ENCODE measurements at places on chromosomes 13 and 19. TPM values are rescaled to one million over a fixed set of nuclear protein-coding genes. Genes with fewer than 3 reads are reported as not detected.

SPACA4 gene
- total RNA-seq: not detected

DNA sequence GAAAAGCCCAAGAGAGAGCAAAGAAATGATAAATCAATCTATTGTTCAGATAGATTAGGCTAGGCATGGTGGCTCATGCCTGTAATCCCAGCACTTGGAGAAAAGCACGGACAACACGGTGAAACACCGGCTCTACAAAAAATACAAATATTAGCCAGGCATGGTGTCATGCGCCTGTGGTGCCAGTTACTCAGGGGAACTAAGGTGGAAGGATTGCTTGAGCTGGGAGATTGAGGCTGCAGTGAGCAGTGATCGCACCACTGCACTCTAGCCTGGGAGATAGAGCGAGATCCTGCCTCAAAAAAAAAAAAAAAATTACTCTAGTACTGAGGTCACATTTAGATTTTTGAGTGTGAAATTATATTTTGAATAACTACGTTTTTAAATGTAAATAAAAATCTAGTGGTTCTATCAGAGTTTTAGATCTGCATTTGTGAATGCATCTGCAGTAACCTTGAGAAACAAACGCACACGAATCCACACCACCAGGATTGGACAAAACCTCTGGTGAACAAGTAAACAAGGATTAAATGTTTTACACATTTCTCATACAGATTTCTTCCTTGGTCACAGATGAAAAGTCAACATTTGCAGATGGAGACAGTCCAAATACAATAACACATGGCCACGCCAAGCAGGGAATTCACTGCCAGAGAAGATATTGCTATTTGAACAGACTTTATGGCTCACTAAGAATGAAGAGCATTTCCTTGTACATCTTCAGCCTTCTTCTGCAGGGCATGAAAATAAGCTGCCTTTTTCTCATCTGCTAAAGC lies 917.6 kb downstream of the PCDH9 start:
- peak; percentile 71 for DNase-seq

LRP3 gene
- total RNA-seq: 9.5 TPM

DNA sequence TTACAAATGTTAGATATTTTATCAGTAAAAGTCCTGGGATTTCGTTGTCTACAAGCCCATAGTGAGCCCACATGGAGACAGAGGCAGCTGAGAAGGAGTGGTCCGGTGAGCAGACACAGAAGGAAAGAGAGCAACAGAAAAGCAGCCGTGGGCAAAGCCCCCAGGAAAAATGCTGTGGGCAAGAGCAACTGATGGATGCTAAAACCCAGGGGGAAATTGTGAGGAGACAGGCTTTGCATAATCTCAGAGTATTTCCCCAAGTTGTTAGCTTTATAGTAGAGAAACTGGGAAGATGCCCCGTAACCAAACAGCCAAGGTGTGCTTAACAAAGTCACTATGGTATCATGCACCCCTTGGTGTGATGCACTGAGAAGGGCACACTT lies 35.1 kb downstream of the GJA3 start:
- DNase-seq: no peak

GRCh38 chr19:45908956-45909355 lies 5.6 kb downstream of the NANOS2 start:
- DNase-seq: no peak

DNA sequence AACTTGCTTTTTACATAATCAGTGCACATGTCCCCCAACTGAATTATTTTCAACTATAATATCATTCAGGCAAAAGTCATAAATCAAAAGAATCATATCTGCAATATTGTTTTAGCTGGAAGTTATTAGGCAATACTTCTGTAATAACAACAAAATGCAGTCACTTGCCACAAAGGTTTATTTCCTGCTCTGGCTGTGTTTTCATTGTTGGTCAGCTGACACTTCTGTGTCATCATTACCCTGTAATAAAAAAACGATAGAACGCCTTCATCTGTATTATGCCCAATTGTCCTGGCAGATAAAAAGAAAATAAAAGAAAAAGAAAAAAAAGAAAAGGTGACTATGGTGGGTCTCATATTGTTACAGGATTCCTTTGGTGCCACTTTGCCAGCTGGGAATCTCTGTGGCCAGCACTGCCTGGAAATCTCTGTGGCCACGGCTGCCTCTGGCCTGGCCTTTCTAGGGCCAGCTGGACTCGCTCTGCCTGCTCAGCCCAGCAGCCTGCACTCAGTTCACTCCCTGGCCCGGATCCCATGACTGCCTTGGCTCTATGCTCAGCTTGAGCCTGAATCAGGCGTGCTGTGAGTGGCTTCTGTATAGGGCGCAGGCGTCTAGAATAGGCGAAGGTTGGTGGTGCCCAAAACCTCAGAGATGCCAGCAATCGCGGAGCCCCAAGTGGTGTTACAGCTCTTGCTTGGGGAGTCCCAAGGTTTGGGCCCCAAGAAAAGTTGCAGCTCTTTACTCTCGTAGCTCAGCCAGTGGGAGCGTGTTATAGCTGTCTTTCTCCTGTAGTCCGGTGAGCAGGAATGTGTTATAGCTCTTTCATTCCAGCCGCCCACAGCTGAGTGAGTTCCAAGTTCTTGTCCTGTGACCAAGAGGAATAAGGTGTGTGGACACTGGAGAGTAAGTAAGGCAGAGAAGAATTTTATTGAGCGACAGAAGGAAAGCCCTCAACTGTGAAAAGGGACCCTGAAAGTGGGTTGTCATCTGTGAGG lies 1227.1 kb downstream of the SLITRK1 start:
- DNase-seq: peak; percentile 75

DNA sequence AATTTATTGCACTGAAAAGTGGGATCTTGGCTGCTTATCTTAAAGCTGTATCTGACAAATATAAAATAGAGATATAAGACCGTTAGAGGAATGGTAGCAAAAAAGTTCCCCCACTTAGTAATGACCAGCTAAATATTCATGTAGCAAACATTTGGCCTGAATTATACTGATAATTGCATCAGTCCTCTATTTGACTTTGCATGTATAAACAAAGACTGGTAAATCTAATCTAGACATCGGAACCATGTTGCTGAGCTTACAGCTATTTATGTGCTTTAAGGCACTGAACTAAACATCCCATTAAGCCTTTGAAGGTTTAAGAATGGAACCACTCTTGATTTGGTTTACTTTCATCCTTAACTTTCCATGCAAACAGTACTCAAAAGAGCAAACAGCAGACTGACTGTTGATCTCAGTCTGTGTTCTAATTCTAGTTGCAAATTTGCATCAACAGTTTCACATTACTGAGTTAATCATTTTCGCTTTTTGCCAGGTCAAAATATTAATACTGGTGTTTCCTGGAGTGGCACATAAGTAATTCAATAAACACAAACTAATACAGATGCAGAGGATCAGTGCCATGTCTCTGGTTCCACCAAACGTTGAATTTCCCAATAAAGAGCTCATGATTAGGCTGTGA lies 203.5 kb upstream of the HTR2A start:
- DNase-seq: no peak

DNA sequence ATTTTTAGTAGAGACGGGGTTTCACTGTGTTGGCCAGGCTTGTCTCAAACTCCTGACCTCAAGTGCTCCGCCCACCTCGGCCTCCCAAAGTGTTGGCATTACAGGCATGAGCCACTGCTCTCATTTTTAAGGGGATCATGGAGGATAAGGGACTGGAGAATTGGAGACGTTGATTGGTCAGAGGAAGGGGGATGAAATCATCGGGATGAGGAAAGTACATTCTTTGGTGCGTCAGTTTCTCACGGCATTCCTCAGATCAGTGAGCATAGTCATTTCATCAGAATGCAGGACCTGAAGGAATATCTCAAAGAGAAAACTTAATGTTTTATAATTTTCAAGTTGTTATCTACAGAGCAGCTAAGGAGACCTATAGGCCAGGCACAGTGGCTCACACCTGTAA lies 14.0 kb downstream of the ZNF114 start:
- DNase-seq: no peak

SMIM44 gene
- not detected for total RNA-seq

GRCh38 chr13:72823724-72824123 lies 41.8 kb downstream of the PIBF1 start:
- DNase-seq: no peak

- DNase-seq: peak; percentile 57
These were observed 630.0 kb upstream of the MIR17HG start for GRCh38 chr13:90717451-90717936.

RGL3 gene
- total RNA-seq: not detected

GRCh38 chr19:11767633-11768133 lies 883 bp downstream of the ZNF441 start:
- peak; percentile 14 for DNase-seq

- no peak for DNase-seq
These were observed 63.6 kb upstream of the NFIC start for GRCh38 chr19:3302755-3303154.

DNA sequence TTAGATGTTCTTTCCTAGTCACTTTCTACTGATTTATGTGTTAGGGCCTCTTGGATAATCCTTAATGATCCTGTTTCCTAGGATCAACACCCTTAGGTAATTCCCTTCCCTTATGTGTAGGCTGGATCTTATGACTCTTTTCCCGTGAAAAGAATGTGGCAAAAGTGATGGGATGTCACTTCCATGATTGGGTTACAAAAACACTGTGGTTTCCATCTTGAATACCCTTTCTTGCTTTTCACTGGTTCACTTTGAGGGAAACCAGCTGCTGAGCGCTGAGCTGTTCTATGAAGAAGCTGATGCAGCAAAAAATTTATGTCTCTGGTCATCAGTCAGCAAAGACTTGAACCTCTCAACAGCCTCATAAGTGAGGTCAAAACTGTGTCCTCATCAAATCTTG lies 609.4 kb downstream of the OLFM4 start:
- DNase-seq: no peak

DNA sequence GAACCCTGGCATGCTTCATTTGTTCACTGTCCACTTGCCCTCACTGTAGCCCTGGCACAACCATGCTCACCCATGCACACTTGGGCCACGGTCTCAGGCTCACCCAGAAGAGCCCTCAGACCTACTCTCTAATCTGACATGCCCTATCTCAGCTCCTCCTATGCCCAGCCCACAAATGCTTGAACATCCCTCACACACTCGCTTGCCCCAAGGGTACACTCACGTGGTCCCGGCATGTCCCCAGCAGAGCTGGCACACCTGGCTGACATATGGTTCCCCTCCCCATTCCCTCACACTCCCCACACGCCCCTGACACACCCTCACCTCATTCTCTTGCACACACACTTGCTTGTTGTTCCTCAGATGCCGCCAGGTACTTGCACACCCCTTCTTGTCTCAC lies 55.7 kb downstream of the MAP4K1 start:
- DNase-seq: no peak

ZNF492 gene
- not detected for total RNA-seq

DNA sequence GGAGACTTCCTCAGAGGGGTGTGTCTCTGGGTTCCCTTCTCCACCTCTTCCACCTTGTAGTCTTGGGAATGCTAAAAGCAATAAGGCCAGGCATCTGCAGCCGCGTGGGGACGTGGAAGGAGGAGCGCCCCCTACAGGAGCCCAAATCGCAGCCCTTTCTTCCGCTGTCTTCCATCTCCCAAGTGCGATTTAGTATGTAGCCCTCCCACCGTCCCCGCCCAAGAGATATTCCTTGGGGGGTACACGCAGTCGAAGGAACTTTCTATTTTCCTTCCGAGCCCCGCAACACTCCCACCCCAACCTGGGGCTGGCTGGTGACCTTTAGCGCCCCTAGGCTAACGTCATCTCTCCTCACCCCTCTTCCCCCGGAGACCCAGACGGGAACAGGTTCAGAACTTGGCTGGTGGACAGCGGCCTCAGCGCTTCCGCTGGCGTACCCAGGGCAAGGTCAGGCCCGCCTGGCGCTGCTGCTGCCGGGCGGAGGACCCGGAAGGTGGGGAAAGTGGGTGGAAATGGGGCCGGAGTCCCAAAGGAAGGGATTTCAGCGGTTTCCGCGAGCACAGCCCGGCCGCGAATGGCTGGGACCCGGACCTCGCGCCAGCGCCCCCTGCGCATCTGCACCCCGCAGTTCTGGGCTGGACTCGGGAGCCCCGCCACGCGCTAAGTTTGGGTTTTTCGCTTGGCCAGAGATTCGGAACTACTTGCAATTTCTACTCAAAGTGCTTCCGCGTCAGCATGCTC lies 2.1 kb upstream of the PCDH8 start:
- DNase-seq: peak; percentile 62

SH2D3A gene
- 28.5 TPM for total RNA-seq
